ENCODE measurements at places on chromosomes 2 and 18.

DNA sequence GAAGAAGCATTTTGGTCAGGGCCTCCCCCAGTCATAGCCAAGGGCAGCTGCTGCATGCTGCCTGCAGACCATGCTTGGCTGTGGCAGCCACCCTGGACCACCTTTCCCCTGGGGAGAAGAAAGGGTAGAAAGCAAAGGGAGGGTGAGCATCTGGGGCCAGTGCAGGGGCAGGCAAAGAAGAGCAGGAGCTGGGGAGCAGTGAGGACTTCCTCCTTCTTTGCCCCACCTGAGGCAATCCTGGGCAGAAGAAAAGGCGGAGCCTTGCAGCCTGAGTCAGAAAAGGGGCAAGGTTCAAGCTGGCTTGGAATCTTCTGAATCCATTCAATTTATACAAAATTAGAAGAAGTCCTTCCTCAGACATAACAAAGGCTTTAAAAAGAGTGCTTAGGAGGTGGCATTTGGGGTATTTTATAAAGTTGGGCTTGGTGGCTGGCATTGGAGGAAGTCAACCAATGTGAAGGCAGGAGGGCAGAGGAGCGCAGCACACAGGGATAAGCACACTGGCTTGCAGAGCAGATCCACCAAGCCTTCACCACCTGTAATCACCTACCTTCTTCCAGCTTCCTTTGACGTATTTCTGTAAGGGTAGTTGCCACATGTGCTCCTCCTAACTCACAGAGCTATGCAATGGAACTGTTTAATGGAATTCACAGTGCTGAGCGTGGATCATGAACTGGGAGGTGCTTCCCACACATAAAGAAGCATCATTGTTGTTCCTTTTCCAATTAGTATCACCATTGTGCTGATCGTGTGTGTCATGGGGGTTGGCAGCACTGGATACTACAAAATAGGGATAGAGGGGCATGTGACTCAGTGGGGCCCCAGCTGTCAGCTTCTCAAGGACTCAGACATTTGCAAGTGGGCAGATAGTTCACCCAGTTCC is 154.4 kb upstream of the EPAS1 start:
- peak; percentile 70 for DNase-seq

- DNase-seq: no peak
These were observed 305.8 kb downstream of the TSN start for GRCh38 chr2:122061206-122061605.

DNA sequence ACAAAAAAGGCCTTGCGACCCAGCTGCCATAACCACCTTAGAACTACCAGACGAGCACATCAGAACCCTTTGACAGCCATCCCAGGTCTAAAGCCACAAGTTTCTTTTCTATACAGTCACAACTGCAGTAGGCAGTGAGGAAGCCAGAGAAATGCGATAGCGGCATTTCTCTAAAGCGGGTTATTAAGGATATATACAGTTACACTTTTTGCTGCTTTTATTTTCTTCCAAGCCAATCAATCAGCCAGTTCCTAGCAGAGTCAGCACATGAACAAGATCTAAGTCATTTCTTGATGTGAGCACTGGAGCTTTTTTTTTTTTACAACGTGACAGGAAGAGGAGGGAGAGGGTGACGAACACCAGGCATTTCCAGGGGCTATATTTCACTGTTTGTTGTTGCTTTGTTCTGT is 48.8 kb downstream of the FEZ2 start:
- no peak for DNase-seq

GRCh38 chr2:156630579-156631337 is 194.6 kb downstream of the GPD2 start:
- DNase-seq: no peak

- no peak for DNase-seq
These were observed 220.6 kb upstream of the CCDC68 start for GRCh38 chr18:55179835-55180234.

DNA sequence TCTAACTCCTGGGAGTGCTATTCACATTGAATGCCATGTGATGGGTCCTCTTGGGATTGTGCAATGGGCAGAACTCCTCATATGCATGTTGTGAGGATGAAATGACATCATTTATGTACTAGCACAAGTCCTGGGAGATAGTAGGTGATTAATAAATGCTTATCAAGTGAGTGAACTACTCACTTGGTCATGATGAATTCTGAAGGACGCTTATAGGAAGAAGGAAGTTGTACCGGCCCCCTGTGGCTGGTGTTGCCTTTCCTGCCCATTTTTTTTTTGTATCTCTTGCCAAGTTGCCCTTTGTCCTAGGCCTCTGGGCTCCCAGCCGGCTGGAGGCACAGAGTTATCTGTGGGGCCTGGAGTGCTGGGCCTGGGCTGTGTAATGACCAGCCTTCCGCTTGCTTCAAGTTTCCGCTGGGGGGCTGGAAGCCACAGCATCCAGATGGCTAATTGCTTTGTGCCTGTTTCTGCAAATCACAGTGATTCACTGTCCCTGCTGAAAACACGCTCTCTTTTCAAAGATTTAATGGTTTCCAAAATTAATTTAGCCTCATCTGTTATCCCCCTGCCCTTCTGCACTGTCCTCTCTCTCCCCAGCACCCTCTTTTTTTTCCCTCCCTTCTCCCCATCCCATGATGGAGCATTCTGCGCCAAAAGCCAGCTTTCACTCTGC is 33.7 kb upstream of the MRPL33 start:
- DNase-seq: no peak

DNA sequence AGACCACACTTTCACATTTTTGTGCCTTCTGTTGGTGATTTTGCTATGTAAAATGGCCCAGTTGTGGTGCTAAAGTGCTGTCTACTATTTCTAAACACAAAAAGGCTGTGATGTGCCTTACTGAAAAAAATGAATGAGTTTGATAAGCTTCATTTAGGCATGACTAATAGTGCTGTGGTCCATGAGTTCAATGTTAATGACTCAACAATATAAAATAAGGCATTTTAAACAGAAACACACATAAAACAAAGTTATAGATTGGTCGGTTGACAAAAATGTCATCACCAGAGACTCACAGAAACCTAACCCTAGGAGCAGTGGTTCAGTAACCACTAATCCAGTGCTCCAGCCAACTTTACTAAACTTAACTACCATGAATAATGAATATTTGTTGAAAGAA is 160.0 kb downstream of the DNAH6 start:
- DNase-seq: no peak

GRCh38 chr2:218448934-218449333 is 30.0 kb downstream of the VIL1 start:
- peak; percentile 80 for DNase-seq

- DNase-seq: no peak
These were observed 457.8 kb upstream of the MEX3C start for GRCh38 chr18:51655327-51655698.

- peak; percentile 27 for DNase-seq
These were observed 24.0 kb downstream of the UNC50 start for GRCh38 chr2:98632351-98632750.

- no peak for DNase-seq
These were observed 10.2 kb downstream of the TMEM177 start for GRCh38 chr2:119689218-119689617.

DNA sequence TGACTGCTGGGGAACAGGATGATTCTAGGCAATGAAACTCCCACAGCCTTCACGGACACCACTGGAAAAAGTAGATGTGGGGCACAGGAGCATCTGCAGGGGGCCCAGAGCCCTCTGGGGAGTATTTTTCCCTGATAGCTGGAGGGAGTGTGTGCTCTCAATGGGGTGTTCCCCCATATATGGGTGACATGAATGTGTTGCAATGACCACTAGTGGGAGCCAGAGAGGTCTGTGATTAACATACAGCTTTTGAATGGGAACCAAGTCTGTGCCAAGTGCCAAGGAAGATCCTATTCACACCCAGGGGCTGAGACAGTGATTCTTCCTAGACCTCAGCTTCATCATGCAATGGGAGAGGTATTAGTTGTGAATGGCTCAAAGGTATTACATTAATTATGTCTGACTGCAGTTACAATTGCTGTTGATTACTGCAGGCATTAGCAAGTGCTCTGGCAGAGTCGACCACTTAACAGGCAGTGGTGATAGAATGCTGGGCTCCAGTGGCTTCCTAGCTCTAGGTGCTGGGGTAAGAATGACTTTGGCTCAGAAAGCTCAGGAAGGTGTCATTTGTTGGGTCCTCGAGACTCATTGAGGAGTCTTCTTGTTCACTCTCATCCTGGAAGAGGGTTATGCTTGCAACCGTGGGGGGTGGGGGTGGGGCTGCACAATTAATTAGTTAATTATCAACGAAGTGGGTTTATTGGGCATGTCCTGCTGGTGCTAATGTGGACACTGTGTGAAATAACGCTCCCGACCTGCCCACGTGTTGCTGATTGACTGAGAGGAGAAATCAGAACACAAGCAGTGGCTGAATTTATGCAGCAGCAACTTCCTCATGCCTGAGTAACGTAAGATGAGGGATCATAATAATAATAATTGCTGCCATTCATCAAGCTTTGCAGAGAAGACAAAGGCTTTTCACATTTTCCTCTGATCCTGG is 194.1 kb downstream of the CLIP4 start:
- DNase-seq: peak; percentile 37

- DNase-seq: no peak
These were observed 21.7 kb downstream of the IL1R2 start for GRCh38 chr2:102013206-102014040.

- DNase-seq: peak; percentile 62
These were observed 38.4 kb downstream of the PAX8 start for GRCh38 chr2:113240150-113240914.

- DNase-seq: peak; percentile 30
These were observed 97.3 kb upstream of the GCFC2 start for GRCh38 chr2:75807992-75808391.

DNA sequence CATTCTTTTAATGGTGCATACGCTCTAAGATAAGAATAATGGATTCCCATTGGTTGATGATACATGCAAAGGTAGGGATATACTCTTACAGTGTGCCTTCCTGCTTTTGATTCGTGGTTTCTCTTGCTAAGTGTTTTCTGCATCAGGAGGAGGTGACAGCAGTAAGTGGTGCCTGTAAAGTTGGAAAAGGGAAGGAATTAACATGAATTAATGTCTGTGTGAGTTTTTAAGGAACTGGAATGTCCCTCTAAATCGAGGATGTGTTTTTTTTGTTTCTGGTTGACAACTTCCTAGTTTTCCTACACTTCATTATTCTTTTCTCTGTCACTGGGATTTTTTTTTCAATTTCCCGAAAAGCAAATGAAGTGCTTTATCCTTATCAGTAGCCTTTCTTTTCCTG is 54.4 kb downstream of the CRIM1 start:
- no peak for DNase-seq

DNA sequence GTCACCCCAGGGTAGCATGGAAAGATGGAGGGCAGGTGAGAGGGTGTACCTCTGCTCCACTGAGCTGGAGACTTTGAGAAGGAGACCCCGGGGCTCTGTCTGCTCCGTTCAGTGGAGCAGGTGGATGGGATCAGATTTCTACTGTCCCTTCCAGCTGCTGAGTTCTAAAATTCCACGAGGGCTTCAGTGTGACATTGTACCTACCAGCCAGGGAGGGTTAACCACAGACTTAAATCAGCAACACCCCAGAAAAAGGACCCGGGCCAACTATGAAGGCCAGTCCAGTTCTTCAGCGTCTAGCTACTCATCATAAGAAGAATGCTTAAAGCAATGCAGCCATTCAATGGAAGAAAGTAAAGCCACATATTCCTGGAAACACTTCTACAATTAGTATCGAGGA is 23.8 kb downstream of the STAT1 start:
- no peak for DNase-seq

DNA sequence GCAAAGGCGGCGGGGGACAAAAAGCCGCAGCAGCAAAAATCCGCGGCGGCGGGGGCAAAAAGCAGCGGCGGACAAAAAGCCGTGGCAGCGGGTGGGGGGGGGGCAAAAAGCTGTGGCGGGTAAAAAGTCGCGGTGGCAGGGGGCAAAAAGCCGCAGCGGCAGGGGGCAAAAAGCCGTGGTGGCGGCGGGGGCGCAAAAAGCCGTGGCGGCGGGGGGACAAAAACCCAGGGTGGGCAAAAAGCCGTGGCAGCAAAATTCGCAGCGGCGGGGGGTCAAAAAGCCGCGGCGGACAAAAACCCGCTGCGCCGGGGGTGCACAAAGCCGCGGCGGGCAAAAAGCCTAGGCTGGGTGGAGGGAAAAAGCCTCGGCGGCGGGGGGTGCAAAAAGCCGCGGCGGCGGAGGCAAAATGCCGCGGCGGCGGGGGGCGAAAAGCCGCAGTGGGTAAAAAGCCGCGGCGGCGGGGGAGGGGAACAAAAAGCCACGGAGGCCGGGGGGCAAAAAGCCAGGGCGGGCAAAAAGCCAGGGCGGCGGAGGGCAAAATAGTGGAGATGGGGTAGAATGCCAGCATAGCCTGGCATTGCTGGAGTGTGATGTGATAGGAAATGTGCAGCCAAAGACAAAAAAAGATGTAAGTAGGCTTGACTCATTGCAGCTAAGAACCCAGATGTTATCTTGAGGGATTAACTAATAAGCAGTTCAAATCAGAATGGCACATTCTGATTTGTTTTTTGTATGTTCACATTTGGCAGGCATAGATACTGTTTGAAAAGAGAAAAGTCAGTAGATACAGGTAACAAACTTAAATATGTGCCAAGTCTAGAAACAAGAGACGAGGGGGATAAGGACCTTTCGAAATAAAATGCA is 1076.3 kb downstream of the RPIA start:
- DNase-seq: no peak

DNA sequence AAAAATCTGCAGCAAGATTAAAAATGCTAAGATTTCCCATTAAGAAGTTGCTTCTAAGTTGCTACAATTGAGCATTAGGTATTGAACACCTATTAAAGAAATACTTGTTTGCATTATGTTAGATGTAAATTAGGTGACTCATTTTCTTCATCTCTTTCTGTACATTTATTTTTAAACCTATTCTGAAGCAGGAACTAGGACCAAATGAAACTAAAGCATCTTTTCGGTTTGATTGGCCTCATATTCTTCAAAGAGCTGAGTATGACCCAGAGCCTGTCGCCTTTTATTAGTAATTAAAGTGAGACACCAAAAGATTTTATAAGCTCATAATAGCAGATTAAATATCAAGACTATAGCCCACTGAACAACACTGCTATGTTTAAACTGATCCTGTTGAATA is 83.4 kb upstream of the ZEB2 start:
- no peak for DNase-seq

DNA sequence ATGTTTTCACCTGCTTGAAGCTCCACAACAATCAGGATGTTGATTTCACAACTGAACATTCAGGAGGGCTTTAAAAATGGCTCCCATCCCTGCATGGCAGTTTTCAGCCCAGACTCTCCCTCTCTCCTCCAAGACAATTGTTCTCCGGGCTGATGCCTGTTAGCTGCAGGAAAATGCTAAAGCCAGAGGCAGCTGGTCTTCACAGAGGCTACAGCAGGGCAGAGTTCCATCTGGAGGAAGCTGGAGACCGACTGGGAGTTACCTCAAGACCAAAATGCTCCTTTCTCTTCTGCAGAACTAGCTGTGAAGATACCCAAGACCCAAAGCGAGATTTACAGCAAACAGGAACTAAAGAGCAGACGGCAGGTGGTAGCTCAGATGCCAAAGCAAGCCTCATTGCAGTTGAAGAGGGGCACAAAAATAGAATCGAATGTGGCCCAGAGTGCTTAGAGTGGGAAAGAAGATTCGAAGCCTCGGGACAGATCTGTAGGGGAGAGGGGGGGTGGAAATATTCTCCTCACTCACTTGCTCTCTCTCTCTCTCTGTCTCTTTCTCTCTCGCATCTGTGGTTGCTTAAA is 423.6 kb downstream of the ZNF521 start:
- DNase-seq: no peak
